ENCODE measurements at places on chromosomes 3 and 15.
A peak's percentile ranks its signal among the peaks of the same experiment; 100 is the strongest.

DNA sequence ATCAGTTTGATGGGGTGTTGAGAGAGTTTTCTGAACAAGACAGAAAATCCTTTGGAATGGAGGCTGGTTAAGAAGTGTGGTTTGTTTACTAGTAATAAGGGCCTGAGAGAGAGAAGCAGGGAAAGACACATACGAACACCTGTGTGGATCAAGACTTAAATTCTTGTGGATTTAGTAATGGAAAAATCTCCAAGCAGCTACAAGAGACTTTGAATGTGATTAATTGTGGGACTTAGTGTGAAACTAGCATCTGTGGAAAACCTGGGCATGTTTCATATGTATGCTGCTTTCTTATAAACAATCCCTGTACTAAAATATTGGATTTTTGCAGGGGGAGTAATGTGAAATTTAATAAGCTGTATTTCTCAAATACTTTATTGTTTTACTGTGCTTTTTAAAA lies 399.1 kb downstream of the SI start:
- DNase-seq = no peak

DNA sequence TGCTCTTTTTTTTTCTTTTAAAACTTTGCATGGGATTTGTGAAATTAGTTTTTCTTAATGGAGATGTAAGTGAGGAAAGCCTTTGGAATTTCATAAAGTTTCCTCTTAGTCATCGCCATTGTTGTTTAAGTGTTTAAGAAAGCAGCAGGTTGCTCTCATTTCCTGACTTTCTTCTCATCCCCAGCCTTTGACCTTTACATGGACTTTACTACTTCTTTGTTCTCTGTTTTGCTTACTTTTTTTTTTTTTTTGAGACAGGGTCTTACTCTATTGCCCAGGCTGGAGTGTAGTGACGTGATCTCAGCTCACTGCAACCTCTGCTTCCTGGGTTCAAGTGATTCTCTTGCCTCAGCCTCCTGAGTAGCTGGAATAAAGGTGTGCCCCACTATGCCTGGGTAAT lies 38.6 kb downstream of the FBXL2 start:
- no peak for DNase-seq

- DNase-seq = no peak
Observed at GRCh38 chr3:40229963-40230362, 79.5 kb upstream of the EIF1B start.

DNA sequence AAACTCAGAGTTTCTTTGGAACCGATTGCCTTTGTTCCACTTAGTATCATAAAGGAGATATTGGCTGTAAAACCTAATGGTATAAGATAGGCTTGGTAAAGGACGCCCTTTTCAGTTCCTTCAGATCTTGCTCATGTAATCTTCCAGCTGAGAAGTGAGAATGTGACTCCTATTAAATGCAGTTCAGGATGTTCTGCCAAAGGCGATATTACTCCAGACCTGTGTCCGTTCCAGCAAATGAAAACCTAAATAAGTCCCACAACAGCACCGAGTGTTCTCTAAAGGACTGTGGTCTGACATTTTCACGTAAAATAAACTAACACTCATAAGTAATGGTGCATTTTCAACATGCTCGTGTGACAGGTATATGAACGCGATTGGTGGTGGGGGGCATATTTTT lies 276.2 kb downstream of the FEZF2 start:
- DNase-seq = no peak

DNA sequence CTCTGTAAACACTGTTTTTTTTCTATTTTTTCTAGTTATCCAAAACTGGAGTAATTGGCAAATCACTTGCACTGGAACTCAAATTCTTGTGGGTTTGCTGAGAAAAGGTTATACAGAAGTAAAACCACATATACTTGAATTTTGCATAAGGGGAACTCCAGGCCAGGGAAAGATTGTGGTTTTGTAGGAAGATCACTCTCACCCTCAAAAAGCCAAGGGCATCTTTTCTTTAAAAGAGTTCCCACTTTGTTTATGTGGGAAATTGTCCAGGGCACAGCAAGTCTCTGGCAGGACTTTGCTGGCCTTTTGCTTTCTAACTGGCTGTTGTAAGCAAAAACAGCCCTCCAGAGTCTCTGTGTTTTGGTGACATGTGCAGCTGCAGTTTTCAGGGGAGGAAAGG lies 340.3 kb upstream of the RBMS3 start:
- no peak for DNase-seq

GRCh38 chr3:15851735-15852134 lies 54.0 kb upstream of the ANKRD28 start:
- DNase-seq = no peak

DNA sequence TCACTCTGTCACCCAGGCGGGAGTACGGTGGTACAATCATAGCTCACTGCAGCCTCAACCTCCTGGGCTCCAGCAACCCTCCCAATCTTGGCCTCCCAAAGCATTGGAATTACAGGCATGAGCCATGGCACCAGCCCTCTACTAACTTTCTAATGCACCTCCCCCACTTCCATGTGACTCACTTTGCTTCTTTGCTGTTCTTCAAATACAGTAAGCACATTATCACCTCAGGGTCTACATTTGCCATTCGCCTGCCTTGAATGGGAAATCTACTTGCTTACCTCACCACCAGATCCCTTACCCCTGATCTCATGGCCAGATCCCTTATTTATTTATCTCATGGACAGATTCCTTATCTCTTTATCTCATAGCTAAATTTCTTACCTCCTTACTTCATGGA lies 235.3 kb downstream of the KCNMB2 start:
- DNase-seq = no peak

GRCh38 chr3:45082142-45082538 lies 56.0 kb downstream of the CLEC3B start:
- no peak for DNase-seq

- DNase-seq = no peak
Observed at GRCh38 chr3:119276680-119277079, 17.5 kb upstream of the ARHGAP31 start.

GRCh38 chr15:57091636-57092035 lies 173.2 kb downstream of the TCF12 start:
- no peak for DNase-seq

DNA sequence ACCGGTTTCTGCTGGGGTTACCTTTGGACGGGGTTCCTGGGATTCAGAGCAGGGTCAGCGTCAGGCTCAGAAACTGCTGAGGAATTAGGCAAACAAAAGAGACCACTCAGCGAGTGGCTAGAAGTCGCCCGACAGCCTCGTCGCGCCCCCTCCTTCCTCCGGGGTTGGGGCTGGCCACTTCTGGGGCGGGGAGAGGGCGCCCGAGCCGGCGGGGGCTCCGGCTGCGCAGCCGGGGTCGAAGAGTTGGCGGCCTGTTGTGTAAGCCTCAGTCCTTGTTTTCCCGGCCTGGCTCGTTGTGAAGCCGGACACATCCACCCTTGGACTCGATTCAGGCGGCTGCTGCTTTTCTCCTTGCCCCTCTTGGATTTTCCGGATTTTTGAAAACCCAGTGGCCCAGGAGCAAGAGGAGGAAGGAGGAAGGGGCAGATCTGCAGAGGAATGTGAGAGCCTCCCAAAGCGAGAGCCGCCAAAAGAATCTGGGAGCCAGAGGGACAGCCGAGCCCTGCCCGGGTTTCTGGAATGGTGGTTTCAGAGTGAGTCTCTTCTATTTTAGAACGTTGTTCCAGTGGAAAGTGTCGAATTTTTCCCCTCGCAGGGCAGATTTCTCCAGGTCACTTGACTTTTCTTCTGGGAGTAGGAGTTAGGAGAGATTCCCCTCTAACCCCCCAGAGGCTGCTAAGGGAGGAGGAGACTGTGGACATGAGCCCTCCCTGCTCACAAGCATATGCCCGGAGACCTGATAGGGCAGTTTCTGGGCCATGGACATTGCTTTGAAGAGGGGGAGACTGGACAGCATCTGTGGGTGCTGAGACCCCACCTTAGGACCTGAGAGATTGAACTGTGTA lies 666 bp downstream of the SNX33 start:
- DNase-seq = no peak

GRCh38 chr3:158091531-158091930 lies 14.7 kb downstream of the SHOX2 start:
- no peak for DNase-seq

DNA sequence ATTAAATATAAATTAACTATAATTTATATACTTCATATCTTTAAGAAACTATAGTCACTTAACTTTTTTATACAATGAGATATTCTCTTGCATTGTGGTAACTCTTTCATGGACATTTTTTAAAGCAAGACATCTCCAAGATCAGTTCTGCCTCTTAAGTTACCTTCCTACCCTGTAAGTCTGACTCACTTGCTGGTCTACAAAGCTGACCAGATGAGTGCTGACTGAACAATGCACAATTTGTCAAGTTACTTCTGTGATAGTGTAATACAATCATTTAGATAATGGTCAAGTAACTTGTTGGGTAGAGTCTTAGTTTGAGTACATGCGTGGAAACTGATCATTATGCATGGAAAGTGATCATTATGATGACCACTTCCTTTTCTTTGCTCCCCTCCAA lies 145.9 kb downstream of the MEIS2 start:
- no peak for DNase-seq

GRCh38 chr3:50139308-50139707 lies 15.8 kb upstream of the SEMA3F start:
- DNase-seq = no peak

DNA sequence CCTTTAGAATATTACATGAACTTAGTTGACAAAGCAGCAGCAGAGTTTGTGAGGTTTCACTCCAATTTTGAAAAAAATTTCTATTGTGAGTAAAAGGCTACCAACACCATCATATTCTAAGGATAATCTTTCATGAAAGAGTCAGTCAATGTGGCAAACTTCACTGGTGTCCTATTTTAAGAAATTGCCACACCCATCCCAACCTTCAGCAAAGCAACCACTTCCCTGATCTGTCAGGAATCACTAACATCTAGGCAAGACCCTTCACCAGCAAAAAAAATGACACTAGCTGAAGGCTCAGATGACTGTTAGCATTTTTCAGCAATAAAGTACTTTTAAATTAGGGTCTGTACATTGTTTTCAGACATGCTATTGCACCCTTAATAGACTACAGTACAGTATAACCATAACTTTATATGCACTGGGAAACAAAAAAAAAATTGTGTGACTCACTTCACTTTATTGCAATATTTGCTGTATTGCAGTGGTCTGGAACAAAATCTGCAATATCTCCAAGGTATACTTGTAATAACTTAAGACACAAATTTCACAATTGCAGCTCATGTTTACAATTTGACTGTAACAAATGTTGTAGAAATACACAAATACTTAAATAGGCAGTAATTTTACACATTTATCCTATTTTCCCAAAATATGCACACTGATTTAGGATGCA lies 38.9 kb upstream of the ALCAM start:
- no peak for DNase-seq

GRCh38 chr3:46565077-46565476 lies 1.0 kb downstream of the LRRC2 start:
- DNase-seq = no peak

DNA sequence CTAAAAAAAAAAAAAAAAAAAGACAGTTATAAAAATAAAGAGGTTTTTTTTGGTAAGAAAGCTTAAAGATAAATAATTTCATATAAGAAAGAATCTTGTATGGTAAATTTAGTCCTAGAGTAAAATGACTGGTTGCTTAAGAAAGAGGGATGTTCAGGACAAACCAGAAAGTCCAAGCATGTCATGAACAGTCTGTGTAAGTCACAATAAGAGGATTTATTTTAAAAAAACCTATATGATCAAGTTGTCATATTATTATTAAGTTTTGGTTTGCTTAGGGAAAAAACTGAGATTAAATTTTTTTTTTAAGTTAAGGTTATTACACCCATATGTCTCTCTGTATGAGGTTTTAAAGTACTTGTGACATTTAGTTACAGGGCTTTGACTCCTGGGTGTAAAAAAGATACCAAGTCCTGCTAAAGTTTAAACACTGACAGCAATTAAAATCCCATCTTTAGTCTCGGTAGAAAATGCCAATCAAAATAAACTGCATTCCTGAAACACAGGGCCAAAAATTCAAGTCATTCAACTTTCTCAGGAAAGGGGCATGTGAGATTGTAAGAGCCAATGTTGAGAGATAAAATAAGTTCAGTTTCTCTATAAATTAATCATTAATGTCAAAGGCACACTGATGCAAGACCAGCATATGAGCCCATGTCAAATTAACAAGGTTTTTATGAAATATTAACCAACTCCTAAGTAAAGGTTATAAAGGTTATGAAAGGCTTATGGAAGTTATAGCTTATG lies 8.5 kb upstream of the BDH1 start:
- no peak for DNase-seq

DNA sequence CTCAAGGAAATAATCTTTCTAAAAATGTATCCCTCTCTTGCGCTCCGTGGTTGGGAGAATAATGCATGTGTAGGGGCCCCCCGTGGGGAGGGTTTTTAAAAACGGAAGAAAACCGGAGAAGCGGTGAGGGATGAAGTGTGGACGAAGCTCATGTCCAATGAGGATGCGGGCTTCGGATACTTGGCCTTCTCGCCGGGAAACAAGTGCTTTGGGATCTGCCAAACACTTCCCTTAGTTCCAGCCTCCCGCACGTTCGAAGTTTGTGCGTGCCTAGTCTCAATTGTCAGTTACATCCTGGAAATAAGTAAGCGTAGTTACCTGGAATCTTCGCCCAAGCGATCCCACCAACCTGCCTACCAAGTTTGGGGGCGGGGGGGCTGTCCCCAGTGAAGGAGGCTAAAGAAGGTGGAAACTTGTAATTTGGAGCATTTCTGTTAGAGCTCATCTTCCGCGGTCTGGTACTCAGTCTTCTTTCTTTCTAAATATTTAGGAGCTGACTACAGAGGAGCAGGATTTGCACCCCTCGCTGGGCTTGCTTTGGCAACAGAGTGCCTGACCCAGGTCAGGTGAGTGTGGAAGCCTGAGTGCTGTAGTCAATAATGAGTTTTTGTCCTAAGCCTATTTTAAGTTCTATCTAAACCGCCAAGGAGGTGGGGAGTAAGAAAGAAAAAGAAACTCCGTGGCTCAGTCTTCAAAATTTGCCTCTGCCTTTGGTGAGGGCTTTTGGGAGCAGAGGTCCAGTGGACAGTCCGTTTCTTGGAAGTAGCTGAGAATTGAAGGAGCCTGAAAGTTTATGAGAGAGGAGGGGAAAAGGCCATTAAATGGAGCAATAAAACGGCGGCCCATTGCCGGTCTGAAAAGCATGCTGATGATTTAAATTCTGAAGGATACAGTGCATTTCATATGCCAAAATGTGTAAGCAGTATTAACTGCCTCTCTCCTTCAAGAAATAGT lies 1.1 kb downstream of the ITPR1 start:
- DNase-seq = no peak

GRCh38 chr3:171953301-171954022 lies 85.9 kb upstream of the FNDC3B start:
- no peak for DNase-seq

DNA sequence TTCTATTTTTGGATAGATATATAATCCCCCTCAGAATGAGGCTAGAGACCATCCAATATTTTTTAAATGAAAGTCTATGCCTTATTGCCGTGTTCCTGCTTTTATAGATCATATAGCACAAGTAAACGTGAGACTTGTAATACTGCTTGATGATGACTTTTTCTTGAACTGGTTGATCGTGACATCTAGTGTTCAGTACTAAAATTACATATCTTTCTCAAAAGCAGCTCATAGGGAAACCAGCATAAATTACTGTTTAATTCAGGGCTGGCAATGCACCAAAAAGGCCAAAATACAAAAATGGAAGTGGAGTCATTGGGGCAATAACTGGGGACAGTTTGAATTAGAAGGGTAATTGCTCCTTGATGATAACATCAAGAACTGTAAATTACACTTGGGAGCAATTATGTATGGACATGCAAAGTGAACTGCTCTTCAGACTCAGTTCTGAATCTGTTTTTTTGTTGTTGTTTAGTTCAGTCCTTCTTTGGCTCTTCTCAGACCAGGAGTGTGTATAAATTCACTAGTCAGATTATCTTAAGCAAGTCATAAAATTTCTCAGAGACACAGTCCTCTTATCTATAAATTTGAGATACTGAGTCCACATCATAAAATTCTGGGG lies 325.3 kb downstream of the THSD4 start:
- DNase-seq = peak; percentile 45

Measured in SHP77 (cell line).